ENCODE measurements at places on chromosomes 2 and 18. TPM values are rescaled to one million over a fixed set of nuclear protein-coding genes. Genes with fewer than 3 reads are reported as not detected.
A peak's percentile ranks its signal among the peaks of the same experiment; 100 is the strongest.

Gene MYO7B
- 0.55 TPM for total RNA-seq

Gene COMMD1
- total RNA-seq, result 39.1 TPM

Gene DAPL1
- total RNA-seq, result not detected

DNA sequence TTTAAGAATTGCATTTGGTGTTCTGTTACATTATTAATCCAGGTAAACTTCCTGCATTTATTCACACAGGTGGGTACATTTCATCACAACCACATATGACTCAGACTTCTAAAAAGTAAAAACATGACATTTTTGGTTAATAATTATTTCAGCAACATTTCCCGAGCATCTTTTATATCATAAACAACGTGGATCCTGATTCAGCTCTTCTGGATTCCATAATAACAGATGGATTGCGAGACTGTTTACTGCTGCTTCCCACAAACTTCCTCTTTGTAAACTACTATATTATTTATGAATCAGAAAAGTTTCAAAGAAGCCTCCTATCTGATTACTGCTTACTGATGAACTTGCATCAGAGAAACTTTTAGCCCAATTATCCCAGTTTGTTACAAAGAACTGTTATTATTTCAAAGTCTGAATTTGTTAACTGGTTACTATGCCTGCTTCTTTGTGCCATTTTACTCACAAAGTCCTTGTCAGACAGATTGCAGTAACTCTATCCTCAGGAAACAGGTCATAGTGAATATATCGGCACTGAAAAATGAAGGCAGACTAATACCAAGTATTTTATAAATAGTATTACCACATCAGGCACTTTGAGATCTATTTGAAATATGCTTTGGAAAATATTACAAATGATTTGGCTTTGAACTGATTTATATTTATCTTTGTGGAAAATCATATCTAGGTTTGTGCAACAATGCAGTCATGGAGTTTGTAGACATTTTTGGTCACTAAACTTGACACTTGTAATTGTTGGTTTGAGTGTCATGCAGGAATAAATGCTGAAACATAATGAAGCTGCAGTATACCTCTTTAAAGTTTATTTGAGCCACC lies 511.6 kb downstream of the PLCL1 start:
- no peak for DNase-seq

- DNase-seq, result peak; percentile 10
Observed at GRCh38 chr2:1727101-1727771, 17.1 kb downstream of the PXDN start.

GRCh38 chr2:237309416-237309815 lies 104.5 kb downstream of the COL6A3 start:
- no peak for DNase-seq

- peak; percentile 69 for DNase-seq
Observed at GRCh38 chr18:13800505-13801259, 23.3 kb upstream of the MC5R start.

DNA sequence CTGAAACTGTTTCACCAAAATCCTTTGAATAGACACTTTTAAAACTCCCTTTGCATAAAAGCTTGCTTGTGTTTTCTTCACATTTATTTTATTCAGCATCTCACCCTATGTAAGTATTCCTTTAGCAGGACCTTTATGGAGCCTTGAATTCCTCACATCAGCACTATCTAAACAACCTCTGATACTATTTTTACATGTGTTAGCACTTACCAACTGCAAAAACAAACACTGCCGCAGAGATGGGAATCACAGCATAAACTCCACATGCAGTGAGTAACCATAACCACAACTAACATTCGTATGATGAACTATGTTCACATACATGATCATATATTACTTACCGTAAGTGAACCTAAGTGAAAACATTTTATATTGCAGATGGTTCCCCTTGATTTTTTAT lies 15.4 kb downstream of the FBXO15 start:
- DNase-seq, result no peak

All from psoas muscle (tissue), 8 donors.